ENCODE measurements at places on chromosomes 16 and 17.

DNA sequence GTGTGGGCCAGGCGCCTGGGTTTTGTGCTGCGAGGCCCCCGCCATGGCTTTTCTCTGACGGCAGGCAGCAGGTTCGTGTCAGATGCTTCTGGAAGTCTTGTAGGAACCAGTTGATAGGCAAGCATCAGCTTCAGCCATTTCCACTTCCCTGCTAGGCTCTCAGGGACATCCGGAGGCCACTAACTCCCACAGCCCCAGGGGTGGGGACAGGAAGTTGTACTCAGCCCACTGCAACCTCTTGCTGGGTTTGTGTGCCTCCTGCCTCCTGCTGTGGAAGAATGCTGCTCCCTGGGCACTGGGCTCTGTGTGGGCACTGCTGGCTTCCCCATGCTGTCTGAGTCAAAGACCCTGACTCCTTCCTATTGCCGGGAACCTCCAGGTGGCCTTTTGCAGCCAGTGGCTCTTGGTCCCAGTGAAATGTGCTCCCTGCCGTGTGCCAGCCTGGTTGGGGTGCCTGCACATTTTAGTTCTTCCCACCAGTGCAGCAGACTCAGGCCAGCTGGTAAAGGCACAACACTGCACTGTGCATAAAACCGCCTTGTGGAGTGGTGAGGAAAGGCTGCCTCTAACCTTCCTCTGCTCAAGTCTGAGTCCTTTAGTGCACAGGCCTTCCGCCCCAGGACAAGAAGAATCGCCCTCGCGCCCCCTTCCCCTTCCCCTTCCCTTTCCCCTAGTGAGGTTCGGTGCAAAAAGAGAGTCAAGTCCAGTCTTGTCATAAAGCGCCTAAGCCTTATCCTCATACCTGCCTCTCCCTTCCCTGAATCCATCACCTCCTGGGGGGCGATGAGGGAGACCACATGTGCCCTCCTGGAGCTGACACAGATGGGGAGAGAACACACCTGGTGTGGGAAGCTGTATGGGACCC lies 16.6 kb downstream of the LDHD start:
- peak; percentile 69 for DNase-seq

DNA sequence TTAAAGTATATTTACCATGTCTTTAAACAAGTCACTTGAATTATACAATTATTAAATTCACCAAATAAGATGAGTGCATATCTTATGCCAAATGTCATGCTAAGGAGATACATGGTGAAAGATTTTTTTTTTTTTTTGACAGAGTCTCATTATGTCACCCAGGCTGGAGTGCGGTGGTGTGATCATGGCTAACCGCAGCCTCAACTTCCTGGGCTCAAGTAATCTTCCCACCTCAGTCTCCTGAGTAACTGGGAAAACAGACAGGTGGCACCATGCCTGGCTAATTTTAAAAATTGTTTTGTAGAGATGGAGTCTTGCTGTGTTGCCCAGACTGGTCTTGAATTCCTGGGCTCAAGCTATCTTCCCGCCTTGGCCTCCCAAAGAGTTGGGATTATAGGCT lies 149.0 kb upstream of the GOT2 start:
- peak; percentile 6 for DNase-seq

- DNase-seq = no peak
Measured at GRCh38 chr16:58032710-58033293, 7.2 kb downstream of the MMP15 start.

DNA sequence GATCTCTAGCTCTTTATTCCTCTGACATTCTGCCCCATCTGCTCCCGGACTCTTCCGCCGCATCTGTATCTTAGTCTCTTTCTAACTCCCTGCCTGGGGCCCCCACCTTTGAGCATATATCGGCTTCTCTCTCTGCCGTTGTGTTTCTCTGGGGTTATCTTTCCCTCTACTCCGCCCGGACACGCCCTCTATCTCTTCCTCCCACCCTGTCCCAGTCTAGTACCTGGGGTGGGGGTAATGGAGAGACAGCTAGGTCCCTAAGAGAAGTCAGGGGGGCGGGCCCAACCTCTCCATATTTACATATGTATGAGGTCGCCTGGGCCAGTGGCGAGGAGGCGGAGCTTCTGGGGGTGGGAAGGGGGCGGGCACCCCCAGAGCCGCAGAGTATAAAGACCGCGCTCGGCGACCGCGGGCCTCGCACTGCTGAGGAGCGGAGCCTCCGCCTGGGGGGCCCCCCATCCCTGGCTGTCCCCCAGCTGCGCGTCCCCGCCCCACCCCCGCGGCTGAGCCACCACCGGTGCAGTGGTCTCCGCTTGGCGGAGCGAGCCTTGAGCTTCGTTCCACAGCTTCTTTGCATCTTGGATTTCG lies at the start of gene ATP1B2:
Gene ATP1B2 (plus strand): TSS at position 418 of the 588 bp plus-strand sequence. CDS start 593 bp downstream, outside the sequence.
- peak; percentile 63 for DNase-seq

DNA sequence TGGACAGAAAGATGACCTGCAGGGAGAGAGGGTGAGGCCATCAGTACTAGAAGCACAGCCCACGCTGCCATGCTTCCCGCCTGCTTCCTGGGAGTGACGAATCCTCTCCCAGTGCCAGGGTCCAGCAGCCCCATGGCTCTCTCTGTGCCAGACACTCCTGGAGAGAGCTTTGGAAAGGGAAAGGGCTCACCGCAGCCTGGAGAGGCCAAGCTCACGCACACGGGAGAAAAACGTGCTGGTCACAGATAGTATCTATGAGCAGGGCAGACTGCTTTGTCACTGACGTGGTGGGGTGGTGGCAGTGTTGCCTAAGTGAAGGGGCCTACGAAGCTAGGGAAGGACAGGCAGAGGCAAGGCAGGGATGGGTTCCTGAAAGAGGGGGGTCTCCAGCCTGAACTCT lies 5.4 kb downstream of the WBP2 start:
- no peak for DNase-seq

- no peak for DNase-seq
Measured at GRCh38 chr16:10765772-10766171, 22.1 kb downstream of the NUBP1 start.

DNA sequence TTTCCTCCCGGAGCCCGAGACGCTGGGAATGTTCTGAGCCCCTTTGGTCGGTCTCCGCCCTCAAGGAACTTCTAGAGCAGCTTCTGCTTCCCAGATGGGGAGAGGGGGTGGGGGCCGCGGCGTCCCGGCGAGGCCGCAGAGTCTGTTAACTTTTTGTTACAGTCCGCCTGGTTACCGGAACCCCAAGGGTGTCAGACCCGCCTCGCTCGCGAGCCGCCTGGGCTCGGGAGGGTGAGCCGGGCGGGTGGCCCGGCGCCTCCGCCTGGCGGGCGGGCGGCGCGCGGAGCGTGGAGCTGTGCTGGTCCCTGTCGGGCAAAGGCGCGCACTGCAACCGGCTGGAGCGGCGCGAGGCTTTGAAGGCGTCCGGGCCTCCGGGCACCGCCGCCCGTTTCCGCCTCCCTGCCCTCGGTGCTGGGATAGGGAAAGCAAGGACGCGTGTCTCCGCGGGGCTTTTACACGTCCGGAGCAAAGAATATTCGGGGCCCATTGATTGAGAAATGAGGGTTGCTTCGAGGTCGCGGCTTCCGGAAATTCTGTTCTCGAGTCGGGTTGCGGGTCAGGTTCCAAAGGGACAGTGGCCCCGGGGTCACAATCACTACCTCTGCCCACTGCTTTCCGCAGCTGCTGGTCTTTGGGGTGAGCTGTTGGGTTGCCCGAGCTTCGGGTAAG lies 1.7 kb downstream of the HS3ST3B1 start:
- peak; percentile 92 for DNase-seq

DNA sequence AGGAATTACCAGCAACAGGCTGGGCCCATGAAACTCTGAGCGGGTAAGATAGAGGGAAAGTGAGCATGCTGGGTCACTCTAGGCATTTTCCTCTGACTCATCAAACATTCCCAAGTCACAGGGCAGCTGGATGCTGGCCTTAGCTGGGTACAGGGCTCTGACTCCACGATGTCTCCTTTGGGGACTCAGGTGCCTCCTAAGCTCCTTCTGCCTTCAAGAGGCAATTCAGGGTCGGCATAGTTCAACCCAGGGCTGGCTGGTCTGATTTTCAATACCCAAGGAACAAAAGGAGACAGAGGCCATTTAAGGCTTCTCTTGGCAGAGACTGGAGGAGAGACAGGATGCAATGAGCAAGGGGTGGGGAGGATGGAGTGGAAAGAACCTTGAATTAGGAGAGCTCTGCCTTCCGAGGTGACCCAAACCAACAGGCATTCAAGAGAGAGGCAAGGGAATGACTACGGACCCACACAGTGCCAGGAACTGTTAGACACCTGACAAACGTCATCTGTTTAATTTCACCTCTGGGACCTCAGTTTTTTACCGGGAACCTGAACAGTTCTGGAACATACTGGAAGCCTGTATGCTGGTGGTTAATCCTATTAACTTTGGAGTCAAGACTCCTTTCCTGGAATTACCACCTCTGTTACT lies 910 bp downstream of the WBP2 start:
- DNase-seq = peak; percentile 74

Data from suppressor macrophage treated with lipopolysaccharide for 4 hours (primary cell).